ENCODE measurements at places on chromosomes 13 and 19. TPM values are rescaled to one million over a fixed set of nuclear protein-coding genes. Genes with fewer than 3 reads are reported as not detected.
A peak's percentile ranks its signal among the peaks of the same experiment; 100 is the strongest.

ZNF492 gene
- total RNA-seq = not detected

GRCh38 chr13:75161804-75162203 lies 320.2 kb downstream of the TBC1D4 start:
- no peak for DNase-seq
- H3K36me3 ChIP-seq = no peaks in the 10 kb centered on the region
- H3K4me3 ChIP-seq = no peak overlapping the region
- no peaks in the 10 kb centered on the region for H3K27me3 ChIP-seq
- no peaks in the 10 kb centered on the region for H3K4me1 ChIP-seq

GRCh38 chr19:5397804-5398692 lies 57.2 kb upstream of the ZNRF4 start:
- peaks cover 7% of the 10 kb centered on the region for H3K27me3 ChIP-seq
- H3K27ac ChIP-seq = no peak overlapping the region
- H3K4me3 ChIP-seq = no peak overlapping the region
- no peaks in the 10 kb centered on the region for H3K4me1 ChIP-seq
- DNase-seq = no peak
- H3K36me3 ChIP-seq = no peaks in the 10 kb centered on the region

GRCh38 chr19:7738023-7738422 lies 6.1 kb upstream of the CLEC4G start:
- no peaks in the 10 kb centered on the region for H3K36me3 ChIP-seq
- H3K27ac ChIP-seq = no peak overlapping the region
- no peaks in the 10 kb centered on the region for H3K4me1 ChIP-seq
- no peak for DNase-seq
- H3K27me3 ChIP-seq = peaks cover 27% of the 10 kb centered on the region

DNA sequence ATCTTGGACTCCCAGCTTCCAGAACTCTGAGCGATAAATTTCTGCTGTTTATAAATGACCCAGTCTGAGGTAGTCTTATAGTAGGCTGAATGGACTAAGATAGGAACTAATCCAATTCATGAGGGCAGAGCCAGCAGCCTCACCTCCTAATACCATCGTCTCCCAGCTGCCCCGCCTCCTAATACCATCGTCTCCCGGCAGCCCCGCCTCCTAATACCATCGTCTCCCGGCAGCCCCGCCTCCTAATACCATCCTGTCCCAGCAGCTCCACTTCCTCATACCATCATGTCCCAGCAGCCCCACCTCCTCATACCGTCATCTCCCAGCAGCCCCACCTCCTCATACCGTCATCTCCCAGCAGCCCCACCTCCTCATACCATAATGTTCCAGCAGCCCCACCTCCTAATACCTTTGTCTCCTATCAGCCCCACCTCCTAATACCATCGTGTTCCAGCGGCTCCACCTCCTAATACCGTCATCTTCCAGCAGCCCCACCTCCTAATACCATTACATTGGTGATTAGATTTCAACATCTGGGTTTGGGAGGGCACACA lies 2.4 kb upstream of the ARGLU1 start:
- H3K36me3 ChIP-seq = no peaks in the 10 kb centered on the region
- peak; percentile 80 for DNase-seq
- H3K4me1 ChIP-seq = no peaks in the 10 kb centered on the region
- H3K27me3 ChIP-seq = no peaks in the 10 kb centered on the region
- H3K27ac ChIP-seq = no peak overlapping the region
- no peak overlapping the region for H3K4me3 ChIP-seq

- peaks cover 21% of the 10 kb centered on the region for H3K27me3 ChIP-seq
- H3K36me3 ChIP-seq = no peaks in the 10 kb centered on the region
- peaks cover 51% of the 10 kb centered on the region for H3K4me1 ChIP-seq
- peak overlapping the region; percentile 99 for H3K4me3 ChIP-seq
- DNase-seq = no peak
Observed at GRCh38 chr19:48443731-48444128, 2.1 kb upstream of the GRWD1 start.

Data from stomach (tissue), 19 donors.